Retina (tissue), 1 donor: ENCODE measurements at places on chromosomes 12 and 14.
A peak's percentile ranks its signal among the peaks of the same experiment; 100 is the strongest.

DNA sequence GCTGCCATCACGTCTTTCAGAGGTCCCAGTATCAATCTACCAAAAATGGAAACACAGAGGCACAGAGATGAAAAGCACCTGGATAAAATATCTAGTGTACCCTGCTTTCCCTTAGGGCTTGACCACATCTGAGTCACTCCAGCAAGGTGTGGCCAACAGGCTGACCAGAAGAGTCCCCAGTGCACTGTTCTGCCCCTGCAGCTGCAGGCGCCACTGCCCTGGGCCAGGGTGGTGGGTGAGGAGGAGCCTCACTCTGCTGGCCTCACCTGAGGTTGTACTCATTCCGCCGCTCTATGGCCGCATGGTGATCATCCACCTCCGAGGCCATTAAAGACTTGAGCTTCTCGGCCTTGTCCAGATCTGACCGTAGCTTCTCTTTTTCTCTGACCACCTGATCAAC, 60.4 kb downstream of the NIN start:
- DNase-seq = no peak

DNA sequence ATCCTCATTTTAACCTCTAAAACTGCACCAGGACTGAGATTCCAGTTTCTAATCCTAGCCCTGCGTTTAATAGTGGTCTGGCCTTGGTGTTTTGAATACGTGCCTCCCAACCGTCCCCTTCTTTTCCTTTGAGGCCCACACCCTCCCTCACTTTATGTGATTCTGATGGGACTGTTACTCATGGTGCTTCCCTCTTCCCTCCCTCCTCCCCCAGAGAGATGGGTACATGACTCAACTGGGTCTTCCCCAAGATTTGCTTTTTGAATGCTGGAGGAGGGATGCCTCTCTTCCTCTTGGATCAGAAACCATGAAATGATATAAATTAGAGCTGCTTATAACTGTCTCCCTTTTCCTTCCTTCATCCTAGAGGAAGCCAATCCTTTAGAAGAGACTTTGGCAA, 8.2 kb upstream of the PPP2R5E start:
- no peak for DNase-seq

- no peak for DNase-seq
Measured at GRCh38 chr14:95453713-95453980, 62.8 kb downstream of the SYNE3 start.

DNA sequence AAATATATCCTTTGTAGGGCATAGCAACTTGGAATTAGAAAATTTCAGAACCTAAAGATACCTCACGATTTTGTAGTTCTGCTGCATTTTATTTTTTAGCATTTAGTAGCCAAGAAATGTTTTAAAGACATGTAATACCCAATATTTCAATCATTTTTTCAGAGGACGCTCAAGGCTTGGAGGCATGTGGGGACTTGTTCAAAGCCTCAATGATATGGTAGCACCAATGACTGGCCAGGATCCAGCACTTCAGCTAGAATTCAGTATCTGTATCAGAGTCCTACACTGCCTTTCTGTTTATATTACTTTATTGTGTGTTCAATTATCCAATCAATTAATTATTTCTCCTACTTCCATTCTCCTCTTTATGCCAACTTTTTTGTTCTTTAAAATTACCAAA, 154.8 kb upstream of the NEDD1 start:
- no peak for DNase-seq

DNA sequence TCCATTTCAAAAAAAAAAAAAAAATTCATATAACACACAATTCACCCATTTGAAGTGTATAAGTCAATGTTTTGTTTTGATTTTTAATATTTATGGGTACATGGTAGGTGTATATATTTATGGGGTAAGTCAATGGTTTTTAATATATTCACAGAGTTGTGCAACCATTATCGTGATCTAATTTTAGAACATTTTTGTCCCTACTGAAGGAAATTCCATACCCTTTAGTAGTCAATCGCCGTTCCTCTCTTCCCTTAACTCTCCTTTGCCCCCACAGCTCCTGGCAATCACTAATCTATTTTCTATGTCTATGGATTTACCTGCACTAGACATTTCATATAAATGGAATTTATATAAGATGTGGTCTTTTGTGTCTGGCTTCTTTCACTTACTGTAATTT, 92.8 kb downstream of the TRAFD1 start:
- no peak for DNase-seq

DNA sequence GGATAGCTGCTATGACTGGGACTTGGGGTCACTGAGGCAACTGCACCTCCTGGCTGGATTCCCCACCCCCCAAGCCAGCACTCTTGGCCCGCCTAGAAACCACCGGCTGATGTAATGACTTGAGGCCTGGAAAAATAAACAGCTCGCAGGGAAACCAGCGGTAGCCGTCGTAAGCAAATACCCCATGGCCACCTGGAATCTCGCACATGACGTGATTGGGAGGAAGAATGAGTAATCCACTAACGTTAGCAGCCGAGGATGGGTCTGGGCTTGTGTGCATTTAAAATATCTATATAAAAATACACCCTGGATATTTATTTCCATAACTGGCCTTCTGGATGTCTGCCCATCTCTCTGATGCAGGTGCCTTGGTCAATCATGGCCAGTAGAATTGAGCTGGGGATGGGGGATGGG, 120.1 kb downstream of the SMOC1 start:
- DNase-seq = no peak

DNA sequence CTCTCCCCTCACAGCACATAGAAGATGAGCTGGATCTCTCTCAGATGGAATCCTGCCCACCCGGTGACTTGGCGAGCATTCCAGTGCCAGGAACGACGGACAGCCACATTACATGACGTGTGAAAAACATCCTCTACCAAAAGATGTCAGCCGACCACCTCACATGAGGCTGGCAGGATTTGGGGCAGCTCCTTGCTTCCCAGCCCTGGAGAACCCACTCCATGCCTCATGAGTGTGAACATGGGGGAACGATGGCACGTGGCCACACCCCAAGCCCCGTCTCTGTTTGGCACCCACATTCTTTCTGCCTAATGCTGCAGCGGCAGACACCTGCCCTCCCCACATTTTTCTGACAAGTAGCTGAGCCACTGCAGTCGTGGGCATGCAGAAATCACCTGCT, 202.5 kb downstream of the CALM1 start:
- DNase-seq = no peak

DNA sequence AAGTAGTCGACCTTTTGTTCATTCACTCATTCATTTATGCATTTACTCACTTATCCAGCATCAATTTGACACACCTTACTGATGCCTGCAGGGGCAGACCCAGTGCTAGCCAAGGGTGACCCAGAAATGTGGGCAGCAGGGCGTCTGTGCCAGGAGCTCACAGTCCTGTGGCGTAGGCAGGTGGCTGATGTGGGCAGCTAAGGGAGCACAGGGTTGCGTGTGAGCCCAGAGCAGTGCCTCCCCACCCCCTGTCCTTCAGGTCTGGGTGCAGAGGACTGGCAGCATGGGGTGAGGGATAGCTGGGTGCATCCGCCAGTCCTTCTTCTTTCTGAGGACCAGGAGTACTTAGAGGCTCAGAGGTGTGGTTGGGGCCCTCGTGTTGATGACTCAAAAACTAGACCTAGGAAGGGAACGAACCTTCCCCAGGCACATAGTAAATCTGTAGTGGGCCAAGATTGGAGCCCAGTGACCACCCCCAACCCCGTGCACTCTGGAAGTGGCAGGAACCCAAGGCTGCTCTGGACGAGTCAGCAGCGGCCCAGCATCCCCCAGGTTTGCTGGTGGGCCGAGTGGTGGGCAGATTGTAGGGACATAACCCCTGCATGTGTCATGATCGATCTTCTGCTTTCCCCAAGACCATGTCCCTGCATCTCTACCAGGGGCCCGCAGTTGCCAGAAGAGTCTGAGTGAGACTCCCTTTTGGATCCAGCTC, 63.9 kb downstream of the BEGAIN start:
- DNase-seq = no peak

GRCh38 chr14:85024931-85025330, 505.0 kb upstream of the FLRT2 start:
- DNase-seq = no peak

DNA sequence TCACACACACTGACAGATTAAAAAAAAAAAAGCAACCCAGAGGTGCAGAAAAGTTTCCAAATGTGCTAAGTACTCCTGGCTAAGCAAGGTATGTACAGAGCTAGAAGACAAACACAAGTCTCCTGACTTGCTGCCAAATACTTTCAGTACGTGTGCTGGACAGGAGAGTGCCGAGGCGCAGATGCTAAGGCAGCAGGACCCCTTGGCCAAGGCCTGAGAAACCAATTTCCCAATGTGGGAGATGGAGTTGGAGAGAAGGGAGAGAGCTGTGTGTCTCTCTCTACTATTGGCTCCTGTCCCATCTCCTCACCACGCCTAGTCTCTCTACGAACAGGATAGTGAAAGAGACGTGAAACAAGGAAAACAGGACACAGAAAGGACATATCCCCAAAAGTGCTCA, 5.3 kb downstream of the SPRYD3 start:
- no peak for DNase-seq

DNA sequence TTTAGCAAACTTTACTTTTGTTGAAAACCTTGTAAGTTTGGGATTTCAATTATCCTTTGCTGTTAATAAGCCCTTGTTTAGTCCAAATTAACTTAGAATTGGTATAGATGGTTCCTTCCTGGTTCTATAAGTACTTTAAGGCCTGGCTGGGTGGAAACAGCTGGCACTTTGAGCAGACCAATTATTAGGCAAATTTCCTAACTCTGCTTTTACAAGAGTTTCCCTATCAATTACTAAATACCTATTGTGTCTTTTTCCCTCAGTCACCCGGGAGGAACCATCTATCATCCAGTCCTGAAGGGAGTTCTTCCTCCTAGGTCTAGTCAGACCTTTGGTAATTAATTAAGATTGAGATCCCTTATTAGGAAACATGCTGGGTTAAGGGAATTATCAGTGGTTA, 138.0 kb downstream of the SLC38A6 start:
- no peak for DNase-seq

GRCh38 chr12:74293689-74294131, 243.9 kb upstream of the ATXN7L3B start:
- no peak for DNase-seq

DNA sequence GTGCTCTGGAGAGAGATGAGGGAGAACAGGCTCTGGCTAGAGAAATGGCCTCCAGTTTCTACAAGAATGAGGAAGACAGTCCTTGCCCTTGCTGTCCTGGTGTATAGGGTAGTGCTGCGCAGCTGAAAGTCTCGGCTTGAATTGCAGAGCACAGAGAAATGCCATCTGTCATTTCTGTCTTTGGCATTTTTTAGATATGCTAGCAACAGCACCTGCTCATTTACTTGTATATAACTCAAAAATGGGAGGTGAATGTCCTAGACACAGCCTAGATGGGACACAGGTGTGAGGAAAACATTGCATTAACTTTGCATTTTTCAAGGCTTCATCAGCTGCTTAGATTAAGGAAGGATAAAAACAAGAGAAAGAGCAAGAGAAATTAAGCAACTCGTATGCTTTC, 35.8 kb downstream of the GPR19 start:
- DNase-seq = no peak

DNA sequence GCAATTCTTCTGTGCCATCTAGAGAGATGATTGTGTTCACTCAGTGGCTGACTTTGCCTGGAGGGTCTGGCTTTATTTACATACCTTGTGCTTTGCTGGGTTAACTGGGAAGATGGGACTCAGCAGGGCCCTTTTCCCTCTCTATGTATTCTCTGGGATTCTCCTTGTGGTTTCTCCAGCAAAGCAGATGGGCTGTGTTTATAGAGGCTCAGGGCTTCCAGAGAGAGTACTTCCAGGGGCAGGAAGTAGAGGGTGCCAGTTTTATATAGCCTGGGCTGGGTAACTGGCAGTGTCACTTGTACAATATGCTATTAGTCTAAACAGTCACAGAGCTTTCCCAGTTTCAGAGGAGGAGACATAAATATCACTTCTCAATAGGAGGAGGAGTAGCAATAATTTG, 509.9 kb downstream of the DIO2 start:
- no peak for DNase-seq

- no peak for DNase-seq
Measured at GRCh38 chr14:44286201-44286600, 220.9 kb downstream of the FSCB start.

DNA sequence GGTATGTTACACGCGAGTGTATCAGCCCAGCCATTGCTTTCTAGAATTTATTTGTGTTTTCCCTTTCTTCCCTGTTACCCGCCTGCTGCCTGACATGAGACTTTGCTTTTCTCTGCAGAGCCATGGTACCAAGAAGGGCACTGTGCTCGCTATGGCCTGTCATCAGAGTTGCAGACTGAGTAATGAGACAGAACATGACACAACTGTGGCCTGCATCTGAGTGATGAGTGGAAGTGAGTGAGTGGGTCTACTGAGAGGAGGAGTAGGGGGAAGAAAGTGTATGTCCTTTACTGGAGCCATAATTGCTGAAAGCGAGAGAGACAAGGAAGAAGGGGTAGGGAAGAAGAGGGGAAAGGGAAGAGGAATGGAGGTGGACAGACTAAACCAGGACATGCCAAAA, 2.9 kb downstream of the RILPL1 start:
- no peak for DNase-seq

GRCh38 chr12:38502415-38502814, 185.8 kb downstream of the ALG10B start:
- no peak for DNase-seq

GRCh38 chr12:80189241-80189640, 89.9 kb downstream of the OTOGL start:
- DNase-seq = no peak

- no peak for DNase-seq
Measured at GRCh38 chr12:23987046-23987445, 37.6 kb upstream of the SOX5 start.

- DNase-seq = no peak
Measured at GRCh38 chr12:58920961-58921861, 907 bp upstream of the LRIG3 start.

GRCh38 chr14:90791486-90791885, 24.7 kb downstream of the TTC7B start:
- DNase-seq = no peak

DNA sequence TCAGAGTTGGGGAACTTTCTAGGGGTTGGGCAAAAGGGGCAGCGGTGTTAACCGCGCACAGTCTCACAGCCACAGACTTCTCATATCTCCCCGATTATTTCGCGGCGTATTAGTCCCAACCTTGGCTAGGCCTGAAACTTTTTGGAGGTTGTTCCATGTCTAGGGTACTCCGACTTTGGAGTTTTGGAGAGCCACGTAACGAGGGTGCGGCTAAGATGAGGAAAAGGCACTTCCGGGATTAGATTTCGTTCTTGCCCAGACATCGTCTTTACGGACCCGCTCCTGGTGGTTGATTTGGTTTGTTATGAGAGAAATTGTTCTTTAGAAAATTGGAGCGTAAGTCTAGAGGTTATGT, 513 bp downstream of the CCNK start:
- DNase-seq = peak; percentile 17

GRCh38 chr12:104578453-104578852, 121.7 kb downstream of the CHST11 start:
- DNase-seq = no peak

GRCh38 chr14:94768521-94769390, 1.2 kb downstream of the GSC start:
- DNase-seq = peak; percentile 77

GRCh38 chr12:27337376-27337775, 4.7 kb downstream of the BMAL2 start:
- DNase-seq = no peak

- no peak for DNase-seq
Measured at GRCh38 chr14:52769887-52770286, 21.5 kb downstream of the GNPNAT1 start.
